ENCODE measurements at places on chromosomes 6 and 20. TPM values are rescaled to one million over a fixed set of nuclear protein-coding genes. Genes with fewer than 3 reads are reported as not detected.

Gene PCSK2
- not detected for total RNA-seq

Gene OOEP
- not detected for total RNA-seq

Gene HRH3
- total RNA-seq = not detected

Gene TMC2
- total RNA-seq = not detected

Gene POU3F2
- total RNA-seq = not detected

Gene RIMS1
- total RNA-seq = 0.41 TPM

Gene MDC1
- 3.1 TPM for total RNA-seq

Gene FAM135A
- total RNA-seq = 115 TPM

Gene PRIM2
- total RNA-seq = 14.9 TPM
